Fibroblast of villous mesenchyme (primary cell): ENCODE measurements at places on chromosomes 11 and 22.

- no peak for DNase-seq
These were observed 612 bp downstream of the ASPHD2 start for GRCh38 chr22:26429458-26430286.

DNA sequence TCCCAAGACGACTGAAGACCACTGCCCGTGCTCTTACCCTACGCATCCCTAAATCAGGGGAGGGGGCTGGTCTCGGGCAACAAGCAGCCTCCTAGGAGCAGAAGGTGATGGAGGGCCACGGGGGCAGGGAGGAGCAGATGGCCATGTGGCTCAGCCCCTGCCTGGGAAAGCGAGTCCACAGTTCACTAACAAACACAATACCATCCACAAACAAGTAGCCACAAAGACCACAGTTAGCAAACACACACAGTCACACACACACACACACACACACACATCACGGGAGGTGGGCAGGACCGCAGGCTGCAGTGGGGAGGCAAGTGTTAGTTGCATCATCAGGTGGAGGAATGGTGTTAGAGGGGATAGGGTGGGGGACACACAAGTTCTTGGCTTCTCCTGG, 13.2 kb upstream of the FXYD2 start:
- DNase-seq: no peak

DNA sequence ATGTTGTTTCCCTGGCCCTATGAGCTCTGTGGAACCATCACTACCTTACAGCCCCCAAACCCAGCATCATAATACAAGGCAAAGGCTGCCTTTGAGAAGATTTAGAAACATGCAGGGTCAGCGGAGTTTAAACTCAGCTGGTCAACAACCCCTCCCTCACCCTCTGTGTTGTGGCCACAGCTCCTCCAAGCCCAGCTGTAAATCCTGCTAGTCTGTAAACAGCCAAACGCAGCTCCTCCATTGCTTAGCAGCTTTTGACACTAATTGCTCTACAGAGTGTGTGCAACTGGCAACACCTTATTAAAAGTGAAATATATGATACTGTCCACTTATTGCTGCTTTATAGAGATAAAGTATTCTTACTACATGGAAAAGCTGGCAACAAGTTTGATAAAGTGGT, 29.1 kb downstream of the OPCML start:
- DNase-seq: no peak

DNA sequence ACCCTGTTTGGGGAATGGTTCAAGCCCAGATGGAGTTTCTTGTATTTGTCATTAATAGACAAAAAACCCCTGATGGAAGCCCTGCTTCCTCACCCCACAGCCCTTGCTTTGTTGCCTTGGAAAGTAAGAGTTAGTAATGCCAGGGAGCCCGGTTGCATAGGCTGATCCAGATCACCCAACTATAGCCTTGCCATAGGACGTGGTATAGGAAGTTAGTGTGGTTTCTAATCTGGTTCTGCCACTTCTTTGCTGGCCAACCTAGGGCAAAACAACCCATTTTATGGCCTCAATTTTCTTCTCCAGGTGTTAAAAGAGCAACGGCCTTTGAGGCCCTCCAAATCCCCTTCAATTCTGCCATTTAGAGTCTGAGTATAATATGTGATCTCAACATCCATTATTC, 97.9 kb downstream of the STIM1 start:
- DNase-seq: no peak

DNA sequence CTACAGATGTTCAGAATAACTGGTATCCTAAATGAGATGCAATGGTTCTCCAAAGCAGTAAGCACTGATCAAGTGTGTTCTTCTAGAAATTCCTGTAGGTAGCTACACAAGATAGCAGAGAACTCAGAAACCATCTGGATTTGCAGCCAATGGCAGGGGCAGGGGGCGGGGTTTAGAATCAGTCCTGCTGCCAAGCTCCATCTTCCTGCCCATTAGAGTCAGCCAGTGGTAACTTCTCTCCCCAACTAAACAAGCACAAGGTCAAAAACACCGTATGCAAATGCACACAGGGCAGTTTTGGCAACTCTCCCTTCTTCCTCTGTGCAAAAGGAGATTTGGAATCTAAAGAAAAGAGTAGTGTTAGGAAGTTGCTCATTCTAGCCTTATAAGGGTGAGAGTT, 237.5 kb upstream of the CCDC90B start:
- DNase-seq: no peak

DNA sequence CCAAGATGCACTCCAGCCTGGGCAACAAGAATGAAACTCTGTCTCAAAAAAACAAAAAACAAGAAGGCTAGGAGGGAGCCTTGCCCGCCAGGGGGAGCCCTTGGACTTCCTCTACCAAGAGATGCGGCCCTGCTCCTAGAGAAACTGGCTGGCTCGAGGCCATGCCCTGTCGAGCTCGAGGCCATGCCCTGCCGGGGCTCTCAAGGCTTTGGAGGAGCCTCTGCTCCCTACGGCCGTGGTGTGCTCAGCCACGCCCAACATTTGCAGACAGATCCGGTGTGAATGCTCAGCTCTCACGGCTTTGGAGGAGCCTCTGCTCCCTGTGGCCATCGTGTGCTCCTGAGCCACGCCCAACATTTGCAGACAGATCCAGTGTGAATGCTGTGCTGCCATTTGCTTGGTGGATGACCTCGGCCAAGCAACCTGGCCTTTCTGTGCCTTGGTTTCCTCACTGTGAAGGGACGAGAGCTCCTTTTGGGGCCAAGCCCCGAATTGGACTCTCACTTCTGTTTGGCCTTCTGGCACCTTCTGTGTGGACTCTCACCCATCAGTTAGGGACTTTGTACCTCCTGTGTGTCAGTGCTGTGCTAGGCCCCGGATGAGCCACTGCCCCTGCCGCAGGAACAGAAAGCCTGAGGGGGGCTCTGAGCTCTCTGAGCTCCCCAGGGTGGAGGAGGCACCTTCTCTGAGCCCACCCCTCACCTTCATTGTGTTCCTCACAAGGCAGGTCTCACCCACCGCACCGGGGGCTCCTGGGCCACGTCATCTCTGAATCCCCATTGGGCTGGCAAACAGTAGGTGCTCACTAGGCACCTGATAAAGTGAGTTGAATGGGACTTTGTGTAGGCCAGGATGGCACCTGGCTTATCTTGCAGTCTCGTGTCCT, 14.1 kb downstream of the C11orf24 start:
- DNase-seq: peak; percentile 93

DNA sequence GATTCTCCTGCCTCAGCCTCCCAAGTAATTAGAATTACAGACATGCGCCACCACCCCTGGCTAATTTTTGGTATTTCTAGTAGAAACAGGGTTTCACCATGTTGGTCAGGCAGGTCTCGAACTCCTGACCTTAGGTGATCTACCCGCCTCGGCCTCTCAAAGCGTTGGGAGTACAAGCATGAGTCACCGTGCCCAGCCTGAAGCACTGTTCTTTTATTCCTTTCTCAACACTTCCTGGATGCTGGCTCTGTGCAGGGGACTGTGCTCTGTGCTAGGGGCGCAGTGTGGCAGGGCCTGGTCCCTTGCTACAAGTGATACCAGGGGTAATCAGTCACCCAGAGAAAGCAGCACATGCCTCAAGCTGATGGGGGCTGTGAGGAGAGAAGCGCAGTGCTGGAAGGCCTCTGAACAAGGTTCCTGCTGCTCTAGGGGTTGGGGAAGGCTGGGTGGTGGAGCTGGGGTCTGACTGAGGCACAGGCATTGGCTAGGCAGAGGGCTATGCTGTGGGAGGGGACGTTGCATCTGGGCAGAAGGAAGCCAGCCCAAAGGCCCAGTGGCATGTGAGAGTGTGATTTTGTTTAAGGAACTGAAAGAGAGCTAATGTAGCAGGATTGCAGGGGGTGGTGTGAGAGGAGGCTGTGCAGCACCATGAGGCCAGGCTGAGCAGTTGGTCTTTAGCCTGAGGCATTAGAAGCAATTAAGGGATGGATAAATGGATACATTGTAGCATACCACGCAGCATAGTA, 42.5 kb downstream of the CABIN1 start:
- no peak for DNase-seq

DNA sequence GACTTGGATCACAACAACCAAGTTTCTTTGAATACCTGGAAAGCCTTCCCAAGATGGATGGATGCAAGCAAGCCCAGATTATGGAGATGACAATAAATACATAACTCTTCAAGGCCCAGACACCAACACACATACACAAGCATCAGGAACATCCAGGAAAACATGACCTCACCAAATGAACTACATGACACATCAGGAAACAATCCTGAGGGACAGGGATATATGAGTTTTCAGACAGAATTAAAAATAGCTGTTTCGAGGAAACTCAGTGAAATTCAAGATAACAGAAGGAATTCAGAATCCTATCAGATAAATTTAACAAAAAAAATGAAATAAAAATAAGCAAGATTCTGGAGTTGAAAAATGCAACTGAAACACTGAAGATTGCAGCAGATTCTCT, 659.4 kb downstream of the METTL15 start:
- DNase-seq: no peak

- peak; percentile 60 for DNase-seq
These were observed at the start of gene BARX2 for GRCh38 chr11:129375751-129376657. BARX2 (plus strand) TSS chr11:129375848; CDS start chr11:129376036, 188 bp downstream.

DNA sequence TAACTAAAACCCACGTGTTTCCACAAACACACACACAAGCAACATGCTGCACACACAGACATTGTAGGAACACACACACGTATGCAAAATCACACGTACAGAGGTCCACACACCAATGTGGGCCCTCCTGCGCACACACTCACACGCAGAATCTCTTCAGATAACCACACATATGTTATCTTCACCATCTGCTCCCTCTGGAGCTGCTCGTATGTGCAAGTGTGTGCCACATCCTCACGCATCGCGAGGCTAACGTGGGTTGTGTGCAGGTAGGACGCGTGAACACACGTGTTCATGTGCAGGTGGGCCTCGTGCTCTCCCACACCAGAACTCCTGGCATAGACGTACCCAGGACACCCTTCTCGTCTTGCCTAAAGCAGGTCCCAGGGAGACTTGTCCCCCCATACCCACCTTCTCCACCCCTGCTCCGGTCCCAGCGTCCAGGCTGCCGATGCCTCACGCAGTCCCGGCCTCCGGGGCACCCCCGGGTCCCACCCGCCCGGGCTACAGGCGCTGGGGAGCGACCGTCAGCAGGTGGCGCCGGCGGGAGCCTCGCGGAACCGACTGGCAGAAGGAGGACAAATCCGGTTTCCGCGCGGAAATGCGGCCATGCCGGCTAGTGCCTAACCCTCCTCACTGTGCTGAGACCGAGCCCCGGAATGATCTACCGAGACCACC, 10.3 kb upstream of the IGSF9B start:
- DNase-seq: peak; percentile 2

DNA sequence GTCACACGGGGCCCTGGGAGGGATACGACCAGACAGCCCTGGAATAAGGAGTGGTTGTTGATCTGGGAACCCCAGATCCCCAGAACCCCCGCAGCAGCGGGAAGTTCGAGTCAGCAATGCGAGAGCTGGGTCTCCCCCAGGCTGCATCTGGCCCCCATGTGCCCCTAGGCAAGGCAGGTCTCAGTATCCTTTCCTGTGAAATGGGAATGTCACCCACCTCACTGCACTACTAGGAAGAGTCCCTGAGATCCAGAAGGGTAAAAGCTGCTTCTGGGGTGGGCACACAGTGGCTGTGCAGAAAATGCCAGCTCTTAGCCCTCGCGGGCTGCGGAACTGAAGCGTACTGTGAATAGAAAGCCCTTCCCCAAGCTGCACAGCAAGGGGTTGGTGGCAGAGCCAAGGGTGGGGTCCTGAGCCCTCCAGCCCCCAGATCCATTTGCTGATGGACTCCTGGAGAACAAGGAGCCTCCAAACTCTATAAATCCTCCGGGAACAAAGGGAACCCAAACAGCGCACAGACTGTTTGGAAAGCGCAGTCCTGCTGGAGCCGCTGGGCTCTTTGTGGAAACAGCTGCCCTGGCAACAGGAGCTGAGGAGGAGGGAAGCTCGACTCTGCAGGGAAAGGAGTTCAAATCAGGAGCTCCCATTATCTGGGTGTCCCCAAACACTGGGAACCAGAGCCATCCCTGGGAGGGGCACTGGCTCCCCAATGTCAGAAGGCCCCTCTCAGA, 68.2 kb upstream of the SHISAL1 start:
- DNase-seq: no peak

GRCh38 chr22:37640591-37641560, 1.4 kb downstream of the SH3BP1 start:
- no peak for DNase-seq

- DNase-seq: no peak
These were observed 21.8 kb upstream of the ABCC8 start for GRCh38 chr11:17498475-17498874.

- no peak for DNase-seq
These were observed 16.6 kb downstream of the DSCAML1 start for GRCh38 chr11:117780456-117780855.

GRCh38 chr11:12689029-12689755, 15.0 kb downstream of the TEAD1 start:
- DNase-seq: no peak

- DNase-seq: peak; percentile 84
These were observed 6.4 kb downstream of the MYEOV start for GRCh38 chr11:69300120-69301060.

GRCh38 chr11:8381871-8382396, 118.3 kb upstream of the LMO1 start:
- no peak for DNase-seq

- no peak for DNase-seq
These were observed 41.1 kb upstream of the CHRNA10 start for GRCh38 chr11:3712274-3712673.

GRCh38 chr11:126072141-126072741, 9.6 kb upstream of the CDON start:
- no peak for DNase-seq

DNA sequence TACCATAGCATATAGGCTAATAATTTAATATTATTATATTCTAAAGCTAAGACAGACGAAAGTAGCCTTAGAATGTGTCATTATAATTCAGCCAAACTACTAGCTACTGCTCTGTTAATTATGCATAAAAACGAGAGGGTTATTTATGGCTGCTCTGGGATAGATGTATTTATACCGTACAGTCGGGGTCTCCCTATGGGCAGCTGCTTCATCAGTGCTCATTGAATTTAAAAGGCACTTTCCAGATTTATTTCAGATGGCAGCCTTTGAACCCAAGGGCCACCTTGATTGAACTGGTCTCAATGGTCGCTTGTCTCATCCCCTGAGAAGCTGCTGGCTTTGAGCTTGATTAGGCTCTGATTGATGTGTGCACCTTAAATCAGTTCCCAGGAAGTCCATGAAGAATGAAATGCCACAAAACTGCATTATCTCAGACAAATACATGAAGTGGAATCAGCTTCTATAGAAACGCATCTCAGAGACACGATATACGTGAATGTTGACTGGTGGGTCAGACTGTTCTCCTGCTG, 377.6 kb downstream of the LRRC4C start:
- no peak for DNase-seq

- DNase-seq: no peak
These were observed 3.3 kb upstream of the WNT7B start for GRCh38 chr22:45980268-45980570.

- no peak for DNase-seq
These were observed 139.1 kb downstream of the SLC17A6 start for GRCh38 chr11:22477312-22477711.

- DNase-seq: peak; percentile 64
These were observed 9.9 kb upstream of the IGLL5 start for GRCh38 chr22:22877523-22878210.
